Activated B cell treated with CpG ODN at 0.5 μM for 24 hours (primary cell): ENCODE measurements at places on chromosomes 4 and X.

DNA sequence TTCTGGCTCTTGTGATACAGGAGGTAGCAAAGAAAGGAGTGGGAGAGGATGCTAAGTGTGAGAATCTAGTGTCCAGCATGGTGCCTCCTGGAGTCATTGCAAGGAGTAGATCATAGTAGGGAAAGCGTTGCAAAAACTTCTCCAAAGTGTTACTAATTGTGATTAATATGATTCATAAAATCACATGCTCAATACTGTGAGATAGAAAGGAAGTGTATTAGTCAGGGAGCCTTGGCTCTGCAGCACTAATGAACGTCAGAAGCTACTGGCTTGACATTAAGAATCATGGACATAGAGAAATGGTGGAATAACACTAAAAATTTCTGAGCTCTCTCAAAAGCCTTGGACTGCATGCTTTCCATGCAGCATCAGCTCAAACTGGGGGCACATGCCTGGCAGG lies 299.1 kb downstream of the EVC2 start:
- no peak for DNase-seq

GRCh38 chr4:152643153-152644035 lies 36.4 kb downstream of the TMEM154 start:
- DNase-seq = peak; percentile 50

- DNase-seq = no peak
Measured at GRCh38 chr4:30835044-30835443, 114.9 kb downstream of the PCDH7 start.

DNA sequence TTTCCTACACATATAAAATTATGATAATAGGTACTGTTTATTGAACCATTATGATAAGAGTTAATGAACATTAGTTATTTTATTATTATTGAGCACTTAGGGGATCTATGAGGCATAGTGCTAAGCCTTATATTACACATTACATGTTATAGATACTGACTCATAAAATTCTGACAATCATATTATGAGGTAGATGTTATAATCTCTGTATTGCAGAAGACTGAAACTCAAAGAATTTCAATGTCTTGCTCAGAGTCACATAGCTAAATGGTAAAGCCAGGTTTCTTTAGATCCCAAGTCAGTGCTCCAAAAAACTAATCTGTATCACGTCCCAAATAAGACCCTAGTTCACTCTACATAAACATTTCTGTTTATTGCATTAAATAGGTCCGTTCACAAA lies 207.2 kb upstream of the CNKSR2 start:
- DNase-seq = no peak

- DNase-seq = no peak
Measured at GRCh38 chrX:110568441-110568840, 209.8 kb downstream of the RTL9 start.

DNA sequence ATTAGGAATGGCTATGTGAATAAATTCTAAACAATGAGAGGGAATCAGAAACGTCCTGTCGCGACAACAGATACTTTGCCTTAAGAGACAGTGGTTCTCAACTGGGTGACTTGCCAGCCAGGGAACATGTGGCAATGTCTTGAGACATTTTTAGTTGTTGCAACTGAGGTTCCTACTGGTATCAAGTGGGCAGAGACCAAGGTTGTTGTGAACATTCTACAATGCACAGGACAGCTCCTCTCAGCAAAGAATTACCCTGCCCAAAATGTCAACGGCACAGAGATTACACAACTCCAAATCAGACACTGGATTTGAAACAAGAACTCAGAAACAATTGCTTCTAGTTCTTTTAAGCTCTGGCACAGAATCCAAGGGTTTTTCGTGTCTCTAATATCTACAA lies 128.6 kb downstream of the ARHGAP6 start:
- DNase-seq = no peak

DNA sequence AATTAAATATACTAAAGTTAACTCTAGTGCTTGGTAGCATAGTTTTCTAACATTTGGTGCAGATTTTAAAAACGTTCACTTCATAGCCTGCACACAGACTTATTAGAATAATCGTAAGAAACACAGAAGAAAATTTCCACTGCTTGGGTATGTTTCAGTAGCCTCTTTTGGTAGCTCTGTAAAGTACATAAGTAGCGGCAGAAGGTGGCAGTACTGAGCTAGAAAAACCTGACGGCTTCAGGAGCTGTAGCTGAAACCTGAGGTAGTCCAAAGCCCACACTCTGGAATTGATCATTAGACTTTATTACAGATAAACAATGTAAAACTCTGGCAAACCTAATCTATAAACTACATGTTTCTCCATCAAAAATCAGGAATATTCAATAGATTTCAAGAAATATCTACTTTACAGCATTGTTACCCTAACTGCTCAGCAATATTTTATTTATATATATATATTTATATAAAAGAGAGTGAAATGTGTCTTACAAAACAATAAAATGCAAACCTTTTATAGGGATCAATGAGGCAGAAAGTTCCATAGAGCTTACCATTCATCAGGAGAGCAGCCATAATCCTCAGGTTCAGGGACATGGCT lies 88.2 kb downstream of the ATP8A1 start:
- DNase-seq = no peak

DNA sequence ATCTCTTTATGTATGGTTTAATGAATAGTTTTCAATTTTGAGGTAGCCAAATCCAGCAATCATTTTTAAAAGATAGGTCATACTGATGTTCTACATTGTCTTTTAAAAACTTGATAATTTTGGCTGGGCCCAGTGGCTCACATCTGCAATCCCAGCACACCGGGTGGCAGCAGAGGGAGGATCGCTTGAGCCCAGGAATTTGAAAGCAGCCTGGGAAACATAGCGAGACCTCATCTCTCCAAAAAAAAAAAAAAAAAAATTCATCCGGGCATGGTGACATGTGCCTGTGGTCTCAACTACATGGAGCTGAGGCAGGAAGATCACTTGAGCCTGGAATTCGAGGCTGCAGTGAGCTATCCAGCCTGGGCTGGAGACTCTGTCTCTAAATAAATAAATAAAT lies 419.8 kb downstream of the GALNTL6 start:
- no peak for DNase-seq

- peak; percentile 57 for DNase-seq
Measured at GRCh38 chr4:985123-985830, 1.6 kb upstream of the IDUA start.

DNA sequence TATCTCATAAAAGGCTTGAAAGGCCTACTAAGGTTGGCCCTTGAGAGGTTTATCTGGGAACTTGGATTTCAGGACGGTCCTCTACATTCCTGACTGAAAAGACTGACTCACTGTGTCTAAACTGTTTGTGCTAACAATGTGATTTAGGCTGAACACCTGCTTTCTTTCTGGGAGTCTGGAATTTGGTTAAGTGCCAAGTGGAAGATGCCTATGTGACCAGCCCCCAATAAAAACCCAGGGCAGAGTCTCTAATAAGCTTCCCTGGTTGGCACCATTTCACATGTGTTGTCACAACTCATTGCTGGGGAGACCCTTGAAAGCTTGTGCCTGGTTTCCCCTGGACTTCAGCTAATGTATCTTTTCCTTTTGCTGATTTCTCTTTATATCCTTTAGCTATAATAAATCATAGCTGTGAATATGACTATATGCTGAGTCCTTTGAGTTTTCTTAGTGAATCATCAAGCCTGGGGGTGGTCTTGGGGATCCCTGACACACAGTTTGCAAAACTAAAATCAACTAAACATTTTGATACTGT lies 55.1 kb downstream of the GPR82 start:
- no peak for DNase-seq

DNA sequence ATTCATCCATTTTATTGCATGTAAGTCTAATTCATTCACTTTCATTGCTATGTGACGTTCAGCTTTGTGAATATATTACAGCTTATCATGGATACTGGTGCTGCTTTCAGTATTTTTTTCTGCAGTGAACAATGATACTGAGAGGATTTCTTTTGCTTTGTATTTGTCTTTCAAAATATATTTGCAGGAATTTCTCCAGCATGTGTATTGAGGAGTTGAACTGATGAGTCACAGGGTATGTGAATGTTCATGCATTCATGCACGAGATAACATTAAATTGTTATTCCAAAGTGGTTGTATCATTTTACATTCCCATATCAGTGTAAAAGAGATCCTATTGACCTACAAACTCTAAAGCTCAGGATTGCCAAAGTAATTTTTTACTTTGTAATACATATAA lies 283.8 kb upstream of the ARSJ start:
- no peak for DNase-seq

- DNase-seq = no peak
Measured at GRCh38 chr4:10891866-10892265, 207.3 kb upstream of the CLNK start.

- no peak for DNase-seq
Measured at GRCh38 chr4:13888112-13888511, 260.6 kb upstream of the BOD1L1 start.

GRCh38 chrX:71366674-71367256 lies 608 bp downstream of the TAF1 start:
- DNase-seq = no peak

DNA sequence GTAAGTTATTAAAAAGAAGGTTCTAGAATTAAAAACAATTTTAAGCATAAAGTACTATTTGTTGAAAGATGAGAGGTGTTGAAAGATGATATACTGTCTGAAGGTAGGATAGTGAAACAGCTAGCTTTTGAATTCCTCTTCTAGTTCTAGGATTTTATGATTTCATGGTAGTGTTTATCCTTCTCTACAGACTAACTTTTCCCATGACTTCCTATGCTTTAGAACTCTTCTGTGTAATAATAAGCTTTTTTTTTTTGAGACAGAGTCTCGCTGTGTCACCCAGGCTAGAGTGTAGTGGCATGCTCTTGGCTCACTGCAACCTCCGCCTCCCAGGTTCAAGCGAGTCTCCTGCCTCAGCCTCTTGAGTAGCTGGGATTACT lies 96.0 kb upstream of the NUDT6 start:
- no peak for DNase-seq

DNA sequence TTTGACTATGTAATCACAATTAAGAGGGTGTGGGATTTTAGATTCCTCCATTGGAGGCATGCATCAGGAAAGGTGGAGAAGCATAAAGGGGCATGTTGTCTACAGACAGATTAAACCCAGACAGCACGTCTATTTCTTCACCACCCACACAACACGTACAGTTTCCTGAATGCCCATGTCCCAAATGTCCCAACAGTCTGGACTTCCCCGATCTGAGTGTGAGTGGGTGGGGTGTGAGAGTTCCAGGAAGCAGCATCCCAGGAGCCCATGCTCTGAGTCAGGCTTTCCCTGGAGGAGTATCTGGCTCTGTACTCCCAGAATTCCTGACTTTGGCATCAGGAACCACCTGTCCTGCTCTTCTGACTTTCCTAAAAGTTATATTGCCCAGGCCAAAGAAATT lies 30.8 kb upstream of the NDP start:
- DNase-seq = no peak

DNA sequence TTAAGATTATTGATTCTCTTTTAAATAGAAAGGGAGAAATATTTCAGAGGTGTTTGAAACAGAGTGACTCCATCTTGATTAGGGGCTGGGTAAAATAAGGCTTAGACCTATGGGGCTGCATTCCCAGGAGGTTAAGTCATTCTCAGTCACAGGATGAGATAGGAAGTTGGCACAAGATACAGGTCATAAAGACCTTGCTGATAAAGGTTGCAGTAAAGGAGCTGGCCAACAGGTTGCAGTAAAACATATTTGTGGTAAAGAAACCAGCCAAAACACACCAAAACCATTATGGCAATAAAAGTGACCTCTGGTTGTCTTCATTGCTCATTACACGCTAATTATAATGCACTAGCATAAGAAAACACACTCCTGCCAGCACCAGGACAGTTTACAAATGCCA lies 165.0 kb downstream of the SPIN4 start:
- DNase-seq = no peak

GRCh38 chrX:5449323-5449722 lies 779.3 kb downstream of the NLGN4X start:
- DNase-seq = no peak

DNA sequence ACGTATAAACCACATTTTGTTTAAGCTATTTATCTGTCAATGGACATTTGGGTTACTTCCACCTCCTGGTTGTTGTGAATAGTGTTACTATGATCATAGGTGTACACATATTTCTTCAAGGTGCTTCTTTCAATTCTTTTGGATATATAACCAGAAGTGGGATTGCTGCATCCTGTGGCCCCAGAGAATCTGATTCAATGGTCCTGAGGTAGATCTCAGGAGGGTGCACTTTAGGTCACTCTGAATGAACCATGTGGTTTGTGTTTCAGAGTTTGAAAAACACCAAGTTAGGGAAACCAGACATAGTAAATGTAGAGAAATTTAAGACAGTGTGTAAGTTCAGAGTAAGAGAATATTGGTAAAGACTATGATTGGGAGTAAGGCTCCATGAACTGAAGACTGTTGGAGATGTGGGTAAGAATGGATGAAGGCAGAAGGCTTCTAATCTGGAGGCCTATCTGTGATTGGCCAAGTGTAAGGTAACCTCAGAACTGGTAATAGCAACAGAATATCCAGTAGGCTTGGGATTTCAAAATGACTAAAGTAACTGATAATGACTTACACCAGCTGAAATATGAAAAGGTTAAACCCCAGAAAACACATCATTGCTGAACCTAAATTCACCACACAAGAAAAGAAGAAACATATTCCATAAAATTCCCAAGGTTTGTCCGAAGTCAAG lies 236.9 kb downstream of the CAMK2D start:
- DNase-seq = no peak

DNA sequence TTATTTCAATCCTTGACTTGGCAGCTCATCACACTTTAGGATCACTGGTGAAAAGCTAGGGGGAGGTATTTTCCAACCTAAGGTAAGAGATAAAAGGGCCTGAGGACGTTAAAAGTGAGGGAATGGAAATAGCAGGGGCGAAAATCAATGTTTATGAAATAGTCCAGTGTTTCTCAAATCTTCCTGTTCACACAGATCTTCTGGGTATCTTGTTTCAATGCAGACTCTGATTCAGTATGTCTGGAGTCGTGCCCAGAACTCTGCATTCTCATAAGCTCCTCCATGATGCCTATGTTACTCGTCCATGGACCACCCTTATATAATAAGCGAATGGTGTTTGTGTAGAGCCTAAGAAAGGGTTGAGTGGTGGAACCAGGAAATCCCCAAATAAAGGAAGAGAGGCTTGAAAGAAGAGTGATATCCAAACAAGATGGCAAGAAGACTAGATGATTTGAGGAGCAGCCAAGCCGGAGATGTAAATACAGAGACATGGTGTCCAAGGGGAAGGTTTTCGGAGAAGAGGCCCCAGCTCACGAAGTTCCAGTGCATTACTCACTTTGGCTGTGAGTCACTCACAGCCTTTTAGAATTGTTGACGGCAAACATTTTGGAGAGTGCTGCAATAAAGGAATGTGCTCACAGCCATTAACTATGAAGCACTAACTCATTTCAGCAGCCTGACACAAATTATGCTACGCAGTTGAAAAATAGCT lies 215.6 kb upstream of the PPARGC1A start:
- DNase-seq = no peak

DNA sequence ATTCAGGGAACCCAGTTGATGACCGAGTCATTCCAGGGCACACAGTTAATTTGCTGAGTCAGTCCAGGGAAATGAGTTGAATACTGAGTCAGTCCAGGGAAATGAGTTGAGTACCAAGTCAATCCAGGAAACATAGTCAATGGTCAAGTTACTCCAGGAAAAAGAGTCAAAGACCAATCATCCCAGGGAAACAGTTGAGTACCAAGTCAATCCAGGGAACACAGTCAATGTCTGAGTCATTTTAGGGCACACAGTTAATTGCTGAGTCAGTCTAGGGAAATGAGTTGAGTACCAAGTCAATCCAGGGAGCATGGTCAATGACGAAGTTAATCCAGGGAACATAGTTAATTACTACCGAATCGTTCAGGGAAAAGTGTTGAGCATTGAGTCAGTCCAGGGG lies 754.4 kb downstream of the NLGN4X start:
- no peak for DNase-seq

- no peak for DNase-seq
Measured at GRCh38 chr4:1410491-1411325, 4.5 kb upstream of the NKX1-1 start.
